ENCODE measurements at places on chromosomes 6 and 20.

DNA sequence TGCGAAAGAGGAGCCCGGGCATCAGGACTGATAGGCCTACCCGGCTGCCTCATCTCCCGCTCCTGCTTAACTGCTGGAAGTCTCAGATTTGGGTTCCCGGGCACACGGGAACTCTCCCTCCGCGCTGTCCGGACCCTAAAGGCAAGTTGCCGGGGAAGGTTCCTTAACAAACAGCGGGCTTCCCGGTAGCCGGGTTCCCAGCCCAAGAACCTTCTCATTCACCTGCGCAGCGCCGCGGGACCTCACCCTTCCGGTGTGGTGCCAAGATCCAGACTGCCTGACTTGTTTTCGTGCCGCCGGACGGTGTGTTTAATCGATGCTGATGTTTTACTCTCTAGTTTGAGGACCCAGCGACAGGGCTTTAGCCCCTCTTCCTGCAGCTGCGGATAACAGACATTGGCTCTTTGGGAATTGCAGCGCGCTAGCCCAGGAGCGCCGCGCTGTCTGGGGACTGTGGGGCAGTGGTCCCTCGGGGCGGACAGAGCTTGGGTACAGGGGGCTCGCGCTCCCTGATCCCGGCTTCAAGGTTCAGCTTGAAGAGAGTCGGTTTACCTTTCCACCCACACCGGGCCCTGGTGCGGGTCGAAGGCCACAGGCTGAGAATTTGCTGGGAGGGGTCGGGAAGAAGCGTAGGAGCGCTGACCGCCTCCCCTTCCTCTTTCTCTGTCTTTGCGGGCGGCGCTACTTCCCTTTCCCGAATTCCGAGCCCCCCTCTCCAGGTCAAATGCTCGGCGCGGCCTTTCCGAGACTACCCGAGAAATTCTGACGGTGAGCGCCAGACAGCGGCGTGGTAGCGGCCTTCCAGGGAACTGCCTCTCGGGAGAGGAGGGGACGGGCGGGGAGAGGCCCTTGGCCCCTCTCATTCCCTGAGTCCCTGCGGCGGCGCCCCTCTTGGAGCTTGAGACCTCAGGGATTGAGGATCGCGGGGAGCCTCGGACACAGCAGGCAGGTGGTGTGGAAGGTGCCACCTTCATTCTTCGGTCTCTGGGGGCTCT lies 17.2 kb downstream of the ABT1 start:
- peaks cover 16% of the 10 kb centered on the region for H3K36me3 ChIP-seq
- peaks cover 44% of the 10 kb centered on the region for H3K27me3 ChIP-seq
- H3K27ac ChIP-seq, result no peak overlapping the region
- H3K4me3 ChIP-seq, result peak overlapping the region; percentile 83

DNA sequence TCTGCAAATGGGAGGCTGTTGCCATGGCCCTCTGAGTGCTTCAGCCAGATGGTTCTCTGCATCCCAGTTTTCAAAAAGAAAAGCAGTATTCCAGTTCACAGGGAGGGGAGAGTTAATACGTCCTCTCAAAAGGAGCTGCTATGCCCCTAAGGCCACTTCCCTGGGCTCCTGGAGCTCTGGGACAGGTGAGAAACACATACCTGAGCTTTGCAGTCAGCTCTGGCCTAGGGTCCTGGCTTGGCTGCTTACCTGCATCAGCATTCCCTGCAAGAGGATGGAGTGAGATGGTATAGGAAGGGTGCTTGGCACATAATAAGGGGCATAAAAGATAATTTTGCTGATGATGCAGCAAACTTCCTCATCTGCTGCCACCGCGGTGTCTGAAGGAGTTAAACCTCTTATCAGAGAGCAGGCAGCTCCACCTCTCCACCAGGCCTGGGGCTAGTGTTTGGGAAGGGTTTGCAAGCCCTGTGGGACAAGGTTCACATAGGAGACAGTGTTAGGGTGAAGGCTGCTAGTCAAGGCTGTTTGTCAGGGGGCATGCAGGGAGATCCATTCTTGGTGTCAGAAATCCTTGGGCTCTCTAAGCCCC lies 62.7 kb downstream of the SLC24A3 start:
- no peak overlapping the region for H3K27ac ChIP-seq
- H3K4me1 ChIP-seq, result no peaks in the 10 kb centered on the region
- no peak for DNase-seq
- H3K4me3 ChIP-seq, result no peak overlapping the region
- H3K36me3 ChIP-seq, result no peaks in the 10 kb centered on the region
- peaks cover 5% of the 10 kb centered on the region for H3K27me3 ChIP-seq

DNA sequence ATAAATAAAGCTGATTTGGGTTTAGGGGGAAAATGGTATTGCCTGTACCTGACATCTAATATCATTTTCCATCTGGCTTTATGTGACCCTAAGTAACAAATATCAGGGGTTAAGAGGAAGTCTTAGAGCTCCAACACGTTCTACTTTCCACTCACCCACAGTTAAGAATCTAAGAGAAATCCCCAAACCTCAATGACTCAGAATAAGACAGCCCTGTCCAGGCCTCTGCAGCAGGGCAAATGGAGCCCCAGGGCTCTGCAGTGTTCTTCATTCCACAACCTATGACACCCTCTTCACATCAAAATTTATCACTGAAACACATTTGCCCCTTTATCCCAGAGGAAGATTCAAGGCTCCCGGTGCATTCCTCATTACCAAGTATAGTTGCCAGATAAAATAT lies 20.3 kb upstream of the TENT5A start:
- peak overlapping the region; percentile 2 for H3K27ac ChIP-seq
- peaks cover 7% of the 10 kb centered on the region for H3K4me1 ChIP-seq
- peaks cover 6% of the 10 kb centered on the region for H3K27me3 ChIP-seq
- H3K4me3 ChIP-seq, result no peak overlapping the region
- peak; percentile 32 for DNase-seq
- H3K36me3 ChIP-seq, result no peaks in the 10 kb centered on the region

- H3K36me3 ChIP-seq, result no peaks in the 10 kb centered on the region
- DNase-seq, result no peak
- H3K27ac ChIP-seq, result no peak overlapping the region
- peaks cover 10% of the 10 kb centered on the region for H3K27me3 ChIP-seq
Measured at GRCh38 chr20:20897922-20898321, 185.5 kb upstream of the RALGAPA2 start.

- no peaks in the 10 kb centered on the region for H3K4me1 ChIP-seq
- H3K4me3 ChIP-seq, result no peak overlapping the region
- H3K27ac ChIP-seq, result no peak overlapping the region
- peaks cover 4% of the 10 kb centered on the region for H3K27me3 ChIP-seq
- no peak for DNase-seq
Measured at GRCh38 chr20:6473197-6473596, 294.3 kb upstream of the BMP2 start.

DNA sequence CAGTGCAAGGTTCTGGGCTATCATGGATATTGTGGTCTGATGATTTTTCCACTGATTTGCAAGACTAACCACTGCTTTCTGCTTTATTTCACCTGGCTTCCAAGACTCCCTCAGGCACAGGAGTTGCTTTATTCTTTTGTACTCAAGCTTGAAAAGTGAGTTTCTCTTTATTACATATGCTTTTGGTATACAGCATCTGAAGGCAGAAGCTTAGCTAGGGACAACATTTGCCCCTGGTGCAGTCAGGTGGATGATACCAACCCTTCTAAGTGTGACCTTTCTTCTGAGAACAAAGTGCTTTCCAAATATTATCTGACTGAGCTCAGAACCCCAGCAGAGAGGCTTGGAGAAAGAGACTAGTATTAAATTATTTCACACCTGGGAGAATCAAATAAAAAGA lies 94.0 kb upstream of the PHACTR1 start:
- peaks cover 10% of the 10 kb centered on the region for H3K27me3 ChIP-seq
- no peak overlapping the region for H3K27ac ChIP-seq
- no peaks in the 10 kb centered on the region for H3K36me3 ChIP-seq
- no peak overlapping the region for H3K4me3 ChIP-seq
- no peak for DNase-seq
- H3K4me1 ChIP-seq, result peaks cover 3% of the 10 kb centered on the region

DNA sequence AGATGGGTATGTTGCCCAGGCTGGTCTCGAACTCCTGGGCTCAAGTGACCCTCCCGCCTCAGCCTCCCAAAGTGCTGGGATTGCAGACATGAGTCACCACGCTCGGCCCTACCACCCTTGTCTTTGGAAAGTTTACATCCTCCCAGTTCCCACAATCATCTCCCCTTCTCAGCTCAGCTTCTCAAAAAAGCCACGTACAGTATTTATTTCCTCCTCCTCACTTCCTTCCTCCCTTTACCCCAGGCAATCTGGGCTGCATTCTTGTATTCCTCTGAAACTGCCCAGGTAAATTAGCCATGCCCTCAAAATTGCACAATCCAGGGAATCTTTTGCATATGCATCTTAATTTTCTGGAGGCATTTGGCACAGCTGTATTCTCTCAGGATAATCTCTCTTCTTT lies 7.4 kb upstream of the SLC23A2 start:
- peak overlapping the region; percentile 7 for H3K27ac ChIP-seq
- no peak overlapping the region for H3K4me3 ChIP-seq
- no peaks in the 10 kb centered on the region for H3K27me3 ChIP-seq
- no peaks in the 10 kb centered on the region for H3K36me3 ChIP-seq
- H3K4me1 ChIP-seq, result peaks cover 22% of the 10 kb centered on the region
- no peak for DNase-seq

- no peaks in the 10 kb centered on the region for H3K27me3 ChIP-seq
- no peak for DNase-seq
- peaks cover 5% of the 10 kb centered on the region for H3K4me1 ChIP-seq
- no peak overlapping the region for H3K4me3 ChIP-seq
- H3K36me3 ChIP-seq, result no peaks in the 10 kb centered on the region
- H3K27ac ChIP-seq, result no peak overlapping the region
Measured at GRCh38 chr6:141452354-141452686, 680.4 kb upstream of the GJE1 start.

Measured in stimulated activated naive B cell treated with anti-CD40 and anti-IgM and Interleukin-4, amounts not matched to agents 10 μg/mL and 1 μg/mL and 100 μg/mL, for 72 hours (primary cell).